ENCODE measurements at places on chromosomes 12 and 14.

- DNase-seq = no peak
Measured at GRCh38 chr12:16187660-16188059, 89.8 kb downstream of the SLC15A5 start.

DNA sequence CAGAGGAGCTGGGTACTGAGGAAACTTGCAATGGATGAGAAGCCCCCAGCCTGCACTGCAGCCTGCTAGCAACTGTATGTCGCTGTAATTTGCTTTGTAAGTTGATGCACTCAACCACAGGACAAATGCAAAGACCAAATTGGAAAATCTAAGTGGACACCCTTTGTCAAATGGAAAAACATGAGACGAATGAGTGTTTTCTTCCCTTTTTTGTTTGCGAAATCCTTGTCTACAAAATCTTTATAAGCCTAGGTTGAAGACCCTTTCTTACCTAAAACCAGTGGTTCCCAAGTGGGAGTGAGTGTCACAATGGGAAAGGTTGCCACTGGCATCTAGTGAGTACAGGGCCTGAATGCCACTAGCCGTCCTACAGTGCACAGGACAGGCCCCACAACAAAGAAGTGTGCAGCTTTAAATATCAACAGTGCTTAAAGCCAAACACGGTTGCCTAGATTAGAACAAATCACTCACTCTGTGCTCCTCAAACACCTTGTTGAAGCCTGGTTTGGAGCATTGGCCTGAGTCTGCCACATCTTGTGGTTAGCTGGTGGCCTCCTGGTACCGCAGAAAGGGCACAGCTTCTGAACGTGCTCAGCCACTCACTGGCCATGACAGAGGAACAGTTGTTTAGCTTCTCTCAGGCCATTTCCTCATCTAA, 7.6 kb upstream of the VASH1 start:
- no peak for DNase-seq

DNA sequence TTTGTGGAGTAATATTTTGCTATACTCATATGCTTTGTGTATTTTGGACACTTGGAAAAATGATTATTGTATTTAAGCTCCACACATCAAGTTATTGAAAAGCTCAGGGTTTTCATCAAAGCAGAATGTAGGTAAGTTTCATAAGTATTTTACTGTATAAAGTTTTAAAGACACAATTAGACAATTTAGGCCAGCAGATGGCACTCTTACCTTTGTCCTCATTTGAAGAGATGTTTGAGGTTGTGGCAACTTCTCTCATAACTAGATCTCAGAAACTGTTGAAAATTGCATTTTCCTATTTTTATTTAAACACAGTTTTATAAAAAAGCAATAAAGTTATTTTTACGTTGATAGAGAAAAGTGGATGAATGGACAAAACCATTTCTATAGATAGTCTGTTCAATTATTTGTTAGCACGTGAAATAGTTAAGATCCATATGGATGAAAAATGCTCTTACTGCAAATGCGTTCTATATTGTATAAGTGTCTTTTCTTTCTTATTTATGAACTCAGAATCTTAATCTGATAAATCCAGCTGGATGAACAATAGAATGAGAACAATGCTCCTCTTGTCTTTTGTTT, 300.0 kb downstream of the AEBP2 start:
- peak; percentile 83 for DNase-seq

GRCh38 chr12:55696796-55697462, 10.8 kb downstream of the ITGA7 start:
- no peak for DNase-seq
